ENCODE measurements at places on chromosomes 6 and 20.

DNA sequence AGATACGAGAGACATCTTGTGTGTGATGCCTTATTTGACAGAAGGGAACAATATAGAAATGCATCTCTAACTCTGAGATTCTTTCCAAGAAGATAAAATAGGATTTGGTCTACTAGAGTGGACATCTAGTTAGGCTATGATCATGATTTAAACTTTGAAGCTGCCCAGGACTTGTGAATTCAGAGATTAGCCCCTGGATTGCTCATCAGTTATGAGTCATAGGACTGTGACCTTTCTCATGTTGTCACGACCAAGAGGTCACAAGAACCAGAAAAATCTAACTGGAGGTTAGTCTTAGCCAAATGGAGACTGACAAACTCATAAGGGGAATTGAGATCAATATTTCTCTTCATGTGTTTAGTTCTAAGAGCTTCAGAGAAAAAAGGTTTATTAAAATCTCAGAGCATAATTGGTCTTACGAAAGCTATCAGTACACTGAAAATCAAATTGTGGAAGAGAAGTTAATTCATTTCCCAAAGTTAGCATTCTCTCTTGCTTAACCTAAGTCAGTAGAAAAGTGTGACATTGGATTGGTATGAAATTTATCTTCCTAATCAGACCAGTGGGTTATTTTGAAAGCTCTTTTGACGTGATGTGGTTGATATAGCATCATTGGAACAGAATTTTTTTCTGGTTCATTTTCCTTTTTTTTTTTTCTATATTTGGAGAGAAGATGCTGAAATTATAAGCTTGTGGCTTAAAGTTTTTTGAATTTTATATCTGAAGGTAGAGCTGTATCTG, 245.7 kb downstream of the RNF144B start:
- DNase-seq, result no peak
- no peaks in the 10 kb centered on the region for H3K4me1 ChIP-seq
- no peaks in the 10 kb centered on the region for H3K27me3 ChIP-seq
- H3K4me3 ChIP-seq, result no peak overlapping the region
- no peak overlapping the region for H3K27ac ChIP-seq

GRCh38 chr20:53677447-53678314, 84.0 kb upstream of the ZNF217 start:
- peak overlapping the region; percentile 72 for H3K27ac ChIP-seq
- no peaks in the 10 kb centered on the region for H3K27me3 ChIP-seq
- DNase-seq, result peak; percentile 60
- peaks cover 39% of the 10 kb centered on the region for H3K4me1 ChIP-seq
- peak overlapping the region; percentile 36 for H3K4me3 ChIP-seq

GRCh38 chr20:35207950-35208611, 18.4 kb upstream of the MMP24 start:
- no peaks in the 10 kb centered on the region for H3K27me3 ChIP-seq
- H3K36me3 ChIP-seq, result no peaks in the 10 kb centered on the region
- H3K4me1 ChIP-seq, result no peaks in the 10 kb centered on the region
- no peak overlapping the region for H3K27ac ChIP-seq
- DNase-seq, result peak; percentile 88

DNA sequence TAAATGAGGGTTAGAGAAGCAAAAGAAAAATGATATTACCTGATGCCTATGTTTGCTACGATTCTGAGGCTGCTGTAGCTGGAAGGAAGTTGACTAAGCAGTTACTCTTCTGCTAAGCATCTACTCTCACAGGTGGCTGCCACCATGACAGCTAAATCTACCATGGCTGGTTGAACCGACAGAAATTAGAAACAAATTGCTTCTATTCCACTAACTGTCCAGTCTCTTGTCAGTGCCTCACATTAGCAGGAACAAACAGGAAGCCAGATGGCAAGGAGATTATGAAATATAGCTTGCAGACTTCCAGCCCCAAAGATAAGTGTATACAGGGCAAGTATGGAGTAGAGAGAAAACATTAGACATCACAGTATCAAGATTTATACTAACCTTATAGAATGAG, 59.4 kb upstream of the TMEM200A start:
- H3K27me3 ChIP-seq, result no peaks in the 10 kb centered on the region
- H3K27ac ChIP-seq, result no peak overlapping the region
- peaks cover 10% of the 10 kb centered on the region for H3K4me1 ChIP-seq
- H3K4me3 ChIP-seq, result no peak overlapping the region
- no peak for DNase-seq
- peaks cover 2% of the 10 kb centered on the region for H3K36me3 ChIP-seq

- no peaks in the 10 kb centered on the region for H3K27me3 ChIP-seq
- H3K4me3 ChIP-seq, result no peak overlapping the region
- H3K4me1 ChIP-seq, result no peaks in the 10 kb centered on the region
- H3K36me3 ChIP-seq, result no peaks in the 10 kb centered on the region
These were observed 231.8 kb upstream of the QKI start for GRCh38 chr6:163182696-163183095.

DNA sequence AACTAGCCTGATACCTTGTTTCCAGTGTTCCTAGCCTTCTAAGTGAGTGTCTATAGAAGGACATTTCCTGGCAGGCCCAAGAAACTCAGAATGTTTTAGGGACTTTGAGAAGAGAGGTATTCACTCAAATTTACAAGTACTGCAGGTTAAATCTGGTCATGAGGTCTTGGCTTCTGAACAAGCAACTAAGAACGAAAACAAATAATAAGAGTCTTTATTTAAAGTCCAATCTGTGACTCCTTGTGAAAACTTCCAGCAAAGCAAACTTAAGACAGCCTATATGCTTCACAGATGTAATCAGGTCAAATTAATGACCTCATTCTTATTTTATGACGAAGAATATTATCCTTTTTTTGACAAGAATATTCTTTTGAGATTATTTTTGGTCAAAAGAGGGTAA, 79.4 kb upstream of the PRSS16 start:
- H3K27me3 ChIP-seq, result peaks cover 5% of the 10 kb centered on the region
- H3K4me1 ChIP-seq, result no peaks in the 10 kb centered on the region
- no peaks in the 10 kb centered on the region for H3K36me3 ChIP-seq

- H3K27ac ChIP-seq, result no peak overlapping the region
- no peaks in the 10 kb centered on the region for H3K36me3 ChIP-seq
- DNase-seq, result no peak
These were observed 112.8 kb downstream of the BCAS1 start for GRCh38 chr20:53957451-53958172.

DNA sequence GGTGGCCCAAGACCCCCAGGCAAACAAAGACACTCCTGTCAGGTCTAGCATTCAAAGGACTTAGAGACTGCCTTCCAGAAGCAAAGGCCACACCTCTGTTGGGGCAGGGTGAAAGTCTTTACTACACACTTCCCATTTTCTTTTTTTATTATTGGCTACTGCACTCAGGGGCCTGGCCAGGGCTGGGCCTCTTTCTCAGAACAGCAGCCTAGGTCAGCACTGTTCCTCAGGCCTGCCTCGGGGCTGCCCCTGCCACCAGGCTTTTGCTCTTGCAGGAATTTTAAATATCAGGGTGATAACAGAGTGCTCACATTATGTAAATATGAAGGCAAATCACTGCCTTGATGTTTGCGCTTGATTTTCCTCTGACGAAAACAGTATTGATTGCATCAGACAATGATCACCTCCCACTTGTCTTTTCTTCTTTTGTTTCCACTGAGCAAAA, 18.5 kb downstream of the GSTA4 start:
- no peak overlapping the region for H3K27ac ChIP-seq
- no peak overlapping the region for H3K4me3 ChIP-seq
- H3K36me3 ChIP-seq, result peaks cover 4% of the 10 kb centered on the region

DNA sequence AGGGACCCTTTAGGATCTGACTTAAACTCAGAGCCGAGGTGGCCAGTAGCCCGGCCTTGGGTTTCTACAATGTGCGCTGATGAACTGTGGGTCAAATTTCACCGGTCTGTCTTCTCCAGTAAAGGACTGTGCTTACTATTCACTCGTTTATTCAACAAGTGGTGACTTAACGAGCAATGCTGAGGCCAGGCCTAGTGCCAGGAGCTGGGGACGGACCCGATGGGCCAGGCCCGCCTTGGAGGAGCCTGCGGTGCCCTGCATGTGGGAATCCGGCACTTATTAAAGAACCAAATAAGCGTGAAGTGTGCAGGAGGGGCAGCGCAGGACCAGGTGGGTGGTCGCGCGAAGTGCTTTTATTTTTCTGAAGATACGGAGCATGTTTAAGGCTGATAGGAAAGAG, 24.0 kb downstream of the CTCFL start:
- peaks cover 7% of the 10 kb centered on the region for H3K4me1 ChIP-seq
- H3K27me3 ChIP-seq, result peaks cover 54% of the 10 kb centered on the region
- no peak overlapping the region for H3K4me3 ChIP-seq
- DNase-seq, result no peak
- H3K36me3 ChIP-seq, result no peaks in the 10 kb centered on the region

DNA sequence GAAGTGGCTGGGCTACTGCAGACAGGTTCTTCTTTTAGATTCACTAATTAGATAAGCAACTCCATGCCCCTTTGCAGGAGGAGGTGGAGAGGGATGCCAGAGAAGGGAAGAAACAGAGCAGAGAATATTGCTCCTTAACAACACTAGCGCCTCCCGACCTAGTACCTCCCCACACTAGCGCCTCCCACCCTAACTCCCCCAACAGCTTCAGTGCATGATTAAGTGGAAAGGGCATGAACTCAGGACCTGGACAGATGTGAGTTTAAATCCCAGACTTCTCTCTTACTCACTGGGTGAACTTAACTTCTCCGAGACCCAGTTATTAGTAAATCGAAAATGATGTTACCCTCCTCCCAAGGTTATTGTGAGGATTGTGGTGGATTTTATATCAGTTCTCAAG, 25.7 kb downstream of the STX11 start:
- H3K36me3 ChIP-seq, result peaks cover 42% of the 10 kb centered on the region
- no peak overlapping the region for H3K27ac ChIP-seq
- H3K4me1 ChIP-seq, result peaks cover 20% of the 10 kb centered on the region
- no peaks in the 10 kb centered on the region for H3K27me3 ChIP-seq
- H3K4me3 ChIP-seq, result no peak overlapping the region
- no peak for DNase-seq

DNA sequence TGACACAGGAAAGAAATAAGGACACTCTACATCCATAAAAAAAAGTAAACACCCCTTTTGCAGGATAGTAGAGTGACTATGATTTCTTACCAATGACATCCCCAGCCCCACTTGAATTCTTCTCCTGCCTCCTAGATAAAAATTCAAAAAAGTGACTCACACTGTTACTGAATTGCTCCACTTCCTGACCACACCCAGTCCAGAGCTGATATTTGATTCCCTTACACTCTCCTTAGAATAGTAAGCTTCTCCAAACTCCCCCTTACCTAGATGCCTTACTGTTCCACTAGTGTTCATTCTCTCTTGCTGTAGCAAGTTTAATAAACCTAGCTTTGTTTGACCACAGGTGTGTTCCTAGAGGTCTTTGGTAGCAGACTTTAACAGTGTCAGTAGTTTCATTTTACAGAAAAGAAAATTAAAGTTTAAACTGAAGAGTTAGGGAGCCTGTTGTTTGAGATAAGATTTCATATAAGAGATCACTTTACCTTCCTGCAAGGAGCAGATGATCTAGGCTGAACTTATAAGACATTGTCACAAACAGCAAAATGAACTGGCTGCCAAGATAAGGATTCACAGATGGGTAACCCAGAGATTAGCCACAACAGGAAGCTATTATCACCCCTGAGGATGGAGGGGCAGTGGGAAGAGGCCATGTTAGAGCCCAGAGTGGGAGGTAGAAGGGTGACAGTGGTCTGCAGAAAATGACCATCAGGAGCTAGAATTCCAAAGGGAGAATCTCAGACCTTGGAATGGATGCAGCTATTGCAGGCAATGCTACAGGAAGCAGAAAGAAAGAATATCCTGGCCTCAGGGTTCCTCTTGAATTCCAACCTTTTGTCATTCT, 28.4 kb upstream of the BTN3A2 start:
- H3K4me1 ChIP-seq, result peaks cover 53% of the 10 kb centered on the region
- peaks cover 7% of the 10 kb centered on the region for H3K27me3 ChIP-seq
- DNase-seq, result no peak
- peaks cover 2% of the 10 kb centered on the region for H3K36me3 ChIP-seq

GRCh38 chr6:15544321-15544900, 118.4 kb downstream of the DTNBP1 start:
- no peak for DNase-seq
- no peak overlapping the region for H3K27ac ChIP-seq
- peaks cover 10% of the 10 kb centered on the region for H3K36me3 ChIP-seq
- no peaks in the 10 kb centered on the region for H3K4me1 ChIP-seq
- no peaks in the 10 kb centered on the region for H3K27me3 ChIP-seq
- no peak overlapping the region for H3K4me3 ChIP-seq

DNA sequence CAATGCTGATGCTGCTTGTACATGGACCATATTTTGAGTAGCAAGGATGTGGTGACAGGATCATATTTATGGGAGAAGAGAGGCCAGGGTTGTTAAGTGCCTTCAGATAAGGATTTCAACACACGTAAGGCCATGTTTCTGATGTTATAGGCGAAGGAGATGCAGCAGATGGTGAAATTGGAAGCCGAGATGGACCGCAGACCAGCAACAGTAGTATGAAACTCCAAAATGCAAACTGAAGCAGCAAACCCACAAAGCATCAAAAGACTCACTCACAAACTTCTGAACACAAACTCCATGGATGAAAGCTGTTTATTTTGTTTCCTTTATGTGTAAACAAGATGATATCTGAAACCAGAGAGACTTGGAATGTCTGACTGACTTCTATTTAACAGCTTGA, 35.6 kb upstream of the LAMP5 start:
- no peak overlapping the region for H3K4me3 ChIP-seq
- no peaks in the 10 kb centered on the region for H3K4me1 ChIP-seq
- H3K27ac ChIP-seq, result no peak overlapping the region
- H3K36me3 ChIP-seq, result no peaks in the 10 kb centered on the region
- no peaks in the 10 kb centered on the region for H3K27me3 ChIP-seq

GRCh38 chr20:48102931-48103660, 317.8 kb upstream of the SULF2 start:
- DNase-seq, result no peak
- H3K27ac ChIP-seq, result no peak overlapping the region
- H3K27me3 ChIP-seq, result no peaks in the 10 kb centered on the region
- H3K36me3 ChIP-seq, result no peaks in the 10 kb centered on the region
- H3K4me3 ChIP-seq, result no peak overlapping the region

GRCh38 chr6:5083813-5084359, 1.3 kb upstream of the PPP1R3G start:
- H3K27ac ChIP-seq, result no peak overlapping the region
- no peak for DNase-seq
- H3K27me3 ChIP-seq, result peaks cover 45% of the 10 kb centered on the region
- peak overlapping the region; percentile 53 for H3K4me3 ChIP-seq

- no peaks in the 10 kb centered on the region for H3K36me3 ChIP-seq
- no peak overlapping the region for H3K27ac ChIP-seq
- no peak overlapping the region for H3K4me3 ChIP-seq
- DNase-seq, result no peak
These were observed 54.4 kb downstream of the SNRNP48 start for GRCh38 chr6:7644417-7644816.

DNA sequence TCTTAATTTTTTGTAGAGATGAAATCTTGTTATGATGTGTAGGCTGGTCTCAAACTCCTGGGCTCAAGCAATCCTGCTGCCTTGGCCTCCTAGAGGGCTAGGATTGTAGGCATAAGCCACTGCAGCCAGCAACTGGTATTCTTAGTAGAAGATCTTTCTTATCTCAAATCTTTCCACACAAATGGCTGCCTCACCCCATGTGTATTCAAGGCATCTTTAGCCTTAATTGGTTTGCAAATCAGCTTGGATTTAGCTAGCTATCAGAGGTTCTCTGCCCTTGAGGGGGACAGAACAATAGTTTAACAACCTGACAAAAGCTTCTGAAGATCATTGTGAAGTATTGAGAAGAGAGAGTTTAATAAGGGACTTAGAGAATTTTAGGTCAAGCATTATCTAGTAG, 17.9 kb upstream of the ABRACL start:
- no peak for DNase-seq
- no peak overlapping the region for H3K4me3 ChIP-seq
- no peak overlapping the region for H3K27ac ChIP-seq
- H3K4me1 ChIP-seq, result no peaks in the 10 kb centered on the region
- no peaks in the 10 kb centered on the region for H3K36me3 ChIP-seq

Measured in activated CD8-positive, alpha-beta T cell treated with anti-CD3 and anti-CD28 coated beads, Interleukin-2, amount 10 ng/mL, durations not matched to agents 7 days and 5 days (primary cell).